ENCODE measurements at places on chromosomes 12 and 14.
A peak's percentile ranks its signal among the peaks of the same experiment; 100 is the strongest.

GRCh38 chr14:25134184-25134583 is 84.2 kb upstream of the STXBP6 start:
- DNase-seq, result no peak

DNA sequence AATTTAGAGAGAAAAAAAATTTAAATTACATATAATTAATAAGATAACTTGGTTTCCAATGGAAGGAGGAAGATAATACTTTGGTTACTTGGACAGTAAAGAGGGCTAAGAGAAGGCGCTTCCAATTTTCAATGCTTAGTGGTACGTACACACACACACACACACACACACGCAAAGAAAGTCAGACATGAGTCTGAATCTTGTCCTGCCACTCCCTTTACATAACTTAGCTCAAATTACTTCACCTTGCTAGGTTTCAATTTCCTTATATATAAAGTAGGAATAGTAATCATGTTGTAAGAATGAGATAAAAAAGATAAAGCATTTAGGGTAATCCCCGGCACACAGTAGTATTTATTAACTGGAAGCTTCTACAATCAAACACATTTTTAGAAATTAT is 39.7 kb upstream of the VCPKMT start:
- no peak for DNase-seq

GRCh38 chr12:726281-727140 is 25.9 kb upstream of the WNK1 start:
- no peak for DNase-seq

DNA sequence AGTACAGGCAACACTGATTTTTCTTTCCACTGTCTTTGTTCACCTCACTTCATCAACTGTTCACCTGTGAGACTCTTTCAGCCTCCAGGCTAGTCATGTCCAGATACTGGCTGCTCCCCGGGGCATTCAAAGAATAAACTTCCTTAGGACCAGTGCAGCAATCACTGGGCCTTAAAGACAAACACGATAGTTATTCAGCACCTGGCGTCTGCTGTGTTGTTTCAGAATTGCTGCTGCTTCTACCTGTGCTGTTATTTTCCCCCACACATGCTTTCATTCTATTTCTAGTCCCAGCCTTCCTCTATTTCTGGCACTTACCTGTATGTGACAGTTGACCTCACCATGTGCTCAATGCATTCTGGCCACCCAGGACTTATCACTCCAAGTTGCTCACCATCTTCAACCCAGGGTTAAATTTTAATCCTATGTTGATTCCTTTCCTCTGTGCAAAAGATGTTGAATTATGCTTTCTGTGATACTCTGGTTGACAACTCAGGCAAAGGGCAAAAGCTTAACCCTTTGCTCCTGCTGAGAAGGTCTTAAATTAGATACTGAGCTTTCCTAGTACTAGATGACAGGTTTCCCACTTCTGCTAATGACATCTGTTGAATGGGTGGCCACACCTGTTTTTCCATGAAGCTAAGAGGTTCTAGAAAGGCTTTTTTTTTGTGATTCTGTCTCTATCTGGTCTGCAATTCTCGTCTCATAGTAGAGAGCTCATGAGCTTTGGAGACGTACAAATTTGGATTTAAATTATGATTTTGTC is 41.4 kb downstream of the PTPRQ start:
- DNase-seq, result peak; percentile 88

- no peak for DNase-seq
These were observed 271.4 kb downstream of the RPS29 start for GRCh38 chr14:49314737-49315136.

GRCh38 chr14:67358924-67359774 is 455 bp downstream of the ATP6V1D start:
- DNase-seq, result peak; percentile 9

GRCh38 chr12:97017213-97017612 is 110.2 kb downstream of the NEDD1 start:
- no peak for DNase-seq

GRCh38 chr12:2052826-2053678 is at the start of gene CACNA1C:
Gene CACNA1C, plus strand, starts transcription at chr12:2052987. Its CDS starts 576 bp downstream, at chr12:2053563.
- peak; percentile 40 for DNase-seq

GRCh38 chr14:68654471-68654941 is 138.4 kb downstream of the ZFP36L1 start:
- DNase-seq, result no peak

DNA sequence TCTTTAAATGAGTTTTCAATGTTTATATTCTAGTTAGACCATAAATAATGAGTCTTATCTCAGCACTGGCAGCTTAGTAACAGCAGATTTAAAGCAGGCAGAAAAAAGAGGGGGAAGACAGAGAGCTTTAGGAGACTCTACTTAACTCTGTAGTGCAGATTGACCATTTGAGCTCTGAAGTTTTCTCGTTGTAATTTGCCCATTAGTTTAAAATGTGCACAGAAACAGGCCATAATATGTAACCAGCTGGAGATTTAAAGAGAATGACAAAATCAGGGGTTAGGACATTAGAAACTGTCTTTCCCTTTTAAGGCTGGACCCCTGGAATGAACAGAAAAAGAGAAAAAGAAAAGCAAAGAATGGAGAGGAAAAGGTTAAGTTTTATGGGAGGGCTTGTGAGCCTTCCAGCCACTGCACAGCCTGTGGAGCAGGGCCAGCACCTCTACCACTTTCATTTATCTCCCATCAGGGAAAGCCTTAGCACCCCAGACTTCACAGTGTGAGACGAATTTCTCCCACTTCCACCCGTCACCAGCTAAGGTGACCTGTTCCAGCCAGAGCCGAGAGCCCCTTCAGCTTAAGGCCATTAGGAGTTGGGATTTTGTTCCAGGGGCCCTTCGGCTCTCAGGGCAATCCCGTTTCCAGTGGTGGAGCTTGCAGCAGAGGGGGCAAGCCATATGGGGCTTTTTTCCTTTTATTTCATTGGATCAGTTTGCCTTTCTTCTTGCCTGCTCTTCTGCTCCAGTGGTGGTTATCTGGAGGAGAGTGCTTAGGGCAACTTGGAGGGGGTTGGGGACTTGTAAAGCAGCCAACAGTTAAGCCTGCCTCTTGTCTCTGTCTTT is 8.0 kb downstream of the IL22 start:
- no peak for DNase-seq

DNA sequence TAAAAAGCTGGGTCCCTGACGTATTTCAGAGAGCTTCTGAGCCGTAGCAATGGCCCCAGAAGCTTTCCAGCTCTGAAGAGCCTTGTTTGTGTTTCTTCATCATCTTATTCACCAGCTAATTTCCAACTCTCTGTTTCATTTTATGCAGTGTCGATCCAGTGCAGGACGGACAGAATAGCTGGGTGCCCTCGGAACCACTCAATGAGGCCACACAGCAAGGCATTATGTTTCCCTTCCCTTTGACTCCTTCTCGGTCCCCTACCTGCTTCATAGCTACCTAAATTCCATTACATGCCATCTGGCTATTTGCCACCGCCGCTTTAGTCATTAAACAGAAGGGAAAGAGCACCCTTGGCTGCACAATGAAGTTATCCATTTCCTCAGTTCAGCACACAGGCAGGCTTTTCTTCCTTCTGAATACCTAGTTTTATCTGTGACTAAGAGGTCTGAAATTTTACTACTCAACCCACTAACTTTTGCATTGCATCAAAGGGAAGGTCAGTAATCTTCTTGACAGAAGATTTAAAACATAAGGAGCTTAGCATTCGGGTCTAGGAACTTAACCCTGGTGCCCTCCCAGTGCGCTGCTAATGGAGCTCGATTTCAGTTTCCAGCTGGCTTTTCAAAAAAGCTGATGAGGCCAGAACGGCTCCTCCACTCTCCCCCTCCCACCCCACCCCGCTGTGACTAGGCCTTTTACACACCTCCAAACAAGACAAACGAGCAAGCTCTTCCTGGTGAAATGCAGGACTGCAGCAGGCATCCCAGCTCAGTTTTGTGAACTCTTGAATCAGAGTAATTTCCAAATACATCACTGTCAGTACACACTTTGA is 176.8 kb downstream of the GXYLT1 start:
- peak; percentile 89 for DNase-seq

- no peak for DNase-seq
These were observed 18.8 kb upstream of the RCOR1 start for GRCh38 chr14:102573591-102574046.

DNA sequence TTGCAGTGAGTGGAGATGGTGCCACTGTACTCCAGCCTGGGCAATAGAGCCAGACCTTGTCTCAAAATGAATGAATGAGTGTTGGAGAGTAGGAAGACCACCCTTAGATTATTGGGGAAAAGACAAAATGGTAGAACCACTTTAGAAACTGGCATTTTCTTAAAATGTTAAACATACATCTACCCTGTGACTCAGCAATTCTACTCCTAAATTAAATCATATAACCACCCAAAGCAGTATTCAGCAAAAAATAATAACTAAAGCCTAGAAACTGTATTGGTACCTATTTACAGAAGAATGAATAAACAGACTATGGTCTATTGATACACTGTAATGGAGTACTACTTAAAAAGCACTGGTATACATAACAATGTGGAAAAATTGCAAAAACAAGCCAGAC is 9.1 kb downstream of the NUP37 start:
- no peak for DNase-seq

- DNase-seq, result no peak
These were observed 112.0 kb upstream of the CLEC14A start for GRCh38 chr14:38367922-38368321.

DNA sequence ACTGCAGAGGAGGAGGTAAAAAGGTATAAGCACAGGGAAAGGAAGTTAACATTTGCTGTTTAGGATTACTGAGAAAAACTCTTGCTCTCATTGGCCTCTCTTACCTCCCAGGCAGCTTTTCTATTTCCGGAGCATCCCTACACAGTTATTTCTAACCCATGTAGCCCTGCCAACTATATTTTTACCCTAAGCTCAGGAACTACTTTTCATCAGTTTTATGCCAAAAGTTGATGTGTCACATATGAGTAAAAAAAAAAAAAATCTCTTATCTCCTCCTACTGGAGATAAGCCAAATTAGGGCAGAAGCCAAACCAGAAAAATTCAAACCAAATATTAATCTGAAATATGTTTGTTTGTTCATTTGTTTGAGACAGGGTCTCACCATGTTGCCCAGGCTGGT is 34.4 kb upstream of the PSMA6 start:
- DNase-seq, result no peak

- DNase-seq, result no peak
These were observed 338.8 kb upstream of the SFSWAP start for GRCh38 chr12:131372171-131372475.

DNA sequence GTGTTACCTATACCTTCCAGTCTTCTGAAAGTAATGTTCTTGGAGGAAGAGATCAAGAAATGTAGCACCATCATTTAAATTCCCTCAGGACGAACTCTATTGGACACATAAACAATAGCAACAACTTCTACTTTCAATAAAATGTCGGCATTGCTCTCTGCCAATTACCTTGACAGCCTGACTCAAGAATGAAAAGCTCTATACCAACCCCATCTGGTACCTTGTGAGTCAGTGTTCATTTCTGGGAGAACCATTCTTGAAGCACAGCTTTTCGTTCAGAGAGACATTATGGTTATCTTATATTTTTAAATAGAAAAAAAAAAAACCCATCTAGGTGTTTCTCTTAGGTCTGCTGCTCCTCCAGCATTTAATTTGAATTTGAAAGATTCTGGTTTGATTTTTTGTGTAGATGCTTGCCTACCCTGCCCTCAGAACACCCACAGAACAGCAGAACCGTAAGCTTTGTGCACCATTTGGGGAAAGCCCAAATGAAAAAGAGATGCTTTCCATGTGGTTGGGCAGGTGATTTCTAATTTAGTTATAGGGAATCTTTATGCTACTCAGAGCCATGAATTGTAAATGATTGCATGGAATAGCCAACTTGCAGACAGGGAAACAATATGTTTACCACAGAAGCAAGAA is 156.0 kb downstream of the SAMD4A start:
- DNase-seq, result no peak

DNA sequence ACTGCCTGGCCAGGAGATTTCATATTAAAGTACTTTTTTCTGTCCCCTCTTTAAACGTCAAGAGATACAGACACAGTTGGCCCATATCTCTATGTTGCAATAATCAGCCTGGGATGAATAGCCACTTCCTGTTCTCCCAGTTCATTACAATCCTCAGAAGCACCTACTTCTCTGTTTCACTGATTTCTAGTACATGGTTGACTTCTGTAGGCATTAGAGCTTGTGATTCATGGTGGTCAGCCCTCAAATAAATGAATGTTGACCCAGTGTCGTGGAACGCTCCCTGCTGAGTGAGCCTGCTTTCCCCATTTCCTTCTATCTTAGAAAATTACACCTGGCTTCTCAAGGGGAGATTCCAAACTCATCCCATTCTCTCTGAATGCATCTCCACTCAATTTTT is 416.7 kb downstream of the PDZRN4 start:
- no peak for DNase-seq

- no peak for DNase-seq
These were observed 26.6 kb upstream of the KCNC2 start for GRCh38 chr12:75236206-75236605.

GRCh38 chr12:33892425-33892824 is 129.9 kb upstream of the ALG10 start:
- no peak for DNase-seq

- no peak for DNase-seq
These were observed 6.5 kb downstream of the TMBIM4 start for GRCh38 chr12:66163289-66163688.

GRCh38 chr12:69101505-69101904 is 137.9 kb upstream of the CPSF6 start:
- DNase-seq, result no peak

- DNase-seq, result no peak
These were observed 38.4 kb downstream of the PARP11 start for GRCh38 chr12:3834774-3835173.

DNA sequence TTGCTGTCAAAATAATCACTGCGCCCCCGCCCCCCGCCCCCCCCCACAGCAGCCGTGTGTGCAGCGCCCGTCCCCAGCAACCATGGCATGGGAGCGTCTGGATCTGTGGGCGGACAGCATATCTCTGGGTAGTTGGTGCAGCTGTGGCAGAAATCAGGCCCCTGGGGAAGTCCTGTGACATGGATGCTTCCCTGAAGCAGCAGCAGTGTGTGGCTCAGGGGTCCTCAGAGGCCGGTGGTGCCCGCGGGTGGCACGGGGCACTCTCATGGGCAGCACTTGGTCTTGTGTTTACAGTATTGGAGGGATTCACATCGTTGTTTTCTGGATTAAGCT is 19.2 kb downstream of the XRCC3 start:
- DNase-seq, result no peak

DNA sequence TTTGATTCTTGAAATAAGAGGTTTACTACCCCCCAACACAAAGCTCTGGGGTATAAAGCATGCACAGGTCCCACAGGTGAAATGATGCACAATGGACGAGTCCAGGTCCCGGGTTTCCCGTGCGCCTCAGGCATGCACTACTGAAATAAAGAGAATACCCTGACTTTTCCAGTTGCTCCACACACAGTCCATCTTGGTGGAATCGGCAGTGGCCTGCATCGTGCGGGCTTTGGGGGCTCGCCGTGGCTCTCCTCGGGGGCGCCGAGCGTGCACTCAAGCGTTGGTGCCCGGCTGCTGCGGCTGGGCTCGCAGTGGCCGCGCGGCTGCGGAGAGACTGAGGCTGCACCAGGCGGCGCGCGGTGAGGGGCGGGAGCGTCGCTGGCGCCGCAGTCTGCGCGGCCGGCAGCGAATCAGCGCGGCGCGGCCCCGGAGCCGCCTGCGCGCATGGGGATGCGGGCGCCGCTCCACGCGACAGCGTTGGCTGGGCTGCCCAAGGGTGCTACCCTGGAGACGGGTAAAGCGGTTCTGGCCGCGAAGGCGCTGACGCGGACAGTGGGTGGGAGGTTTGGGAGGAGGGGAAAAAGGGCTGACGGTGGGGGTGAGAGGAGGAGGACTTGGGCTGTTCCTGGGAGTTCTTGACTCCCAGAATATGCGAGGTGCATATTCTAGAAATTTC is 53.8 kb upstream of the CCDC175 start:
- peak; percentile 43 for DNase-seq

All from NCI-H146 (cell line).